Stimulated activated CD8-positive, alpha-beta memory T cell treated with anti-CD3 and anti-CD28 coated beads, Interleukin-2, amount 100 ng/mL, for 1 hour (primary cell): ENCODE measurements at places on chromosomes 6 and 20.

- no peak for DNase-seq
These were observed 82.2 kb upstream of the OPRM1 start for GRCh38 chr6:153956808-153957207.

- peak; percentile 82 for DNase-seq
These were observed 1.7 kb downstream of the ADNP start for GRCh38 chr20:50929299-50930138.

- DNase-seq = no peak
These were observed 74.3 kb downstream of the ARMC2 start for GRCh38 chr6:108922499-108922898.

- DNase-seq = no peak
These were observed 163.5 kb upstream of the MLN start for GRCh38 chr6:33967265-33967767.

DNA sequence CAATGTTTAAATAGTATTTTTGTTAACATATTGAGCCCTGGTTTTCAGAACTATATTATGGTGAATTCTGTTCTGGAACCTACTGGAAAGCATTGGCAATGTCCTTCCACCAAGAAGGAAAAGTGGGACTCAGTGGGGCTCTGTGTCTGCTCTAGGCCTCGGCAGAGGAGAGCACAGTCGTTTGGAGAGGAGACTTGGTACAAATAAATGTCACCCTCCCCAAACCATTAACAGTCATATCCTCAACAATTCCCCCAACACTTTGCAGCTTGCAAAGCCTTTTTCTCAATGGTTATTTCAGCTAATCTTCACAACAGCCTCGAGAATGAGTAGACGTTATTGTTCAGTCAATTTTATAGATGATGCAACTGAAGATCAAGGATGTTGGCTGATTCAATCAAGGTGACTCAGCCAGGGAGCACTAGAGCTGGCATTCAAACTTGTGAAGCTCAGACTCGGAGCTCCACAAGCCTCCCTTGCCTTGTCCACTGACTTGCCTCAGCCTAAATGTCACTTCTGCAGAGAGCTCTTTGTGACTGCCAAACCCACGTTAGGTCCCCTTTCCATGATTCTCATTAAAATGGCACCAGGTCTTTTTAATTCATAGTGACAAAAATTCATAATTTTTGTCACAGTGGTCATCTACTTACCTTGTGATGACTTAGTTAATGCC lies 60.6 kb downstream of the TOX2 start:
- DNase-seq = no peak

GRCh38 chr20:58667975-58668374 lies 16.9 kb downstream of the STX16 start:
- DNase-seq = no peak

DNA sequence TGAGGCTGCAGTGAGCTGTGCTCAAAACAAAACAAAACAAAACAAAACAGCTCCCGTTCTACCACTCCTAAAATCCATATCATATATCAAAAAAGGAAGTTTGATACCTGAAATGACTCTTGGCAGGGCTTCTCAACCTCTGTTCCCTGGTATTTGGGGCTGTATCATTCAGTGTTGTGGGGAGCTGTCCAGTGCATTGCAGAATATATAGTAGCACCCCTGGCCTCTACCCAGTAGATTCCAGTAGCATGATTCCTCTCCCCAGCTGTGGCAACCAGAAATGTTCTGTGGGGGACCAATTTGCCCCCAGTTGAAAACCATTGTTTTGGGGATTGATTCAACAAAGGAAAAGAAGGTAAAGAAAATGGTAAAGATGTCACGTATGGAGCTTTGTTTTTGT lies 238.9 kb downstream of the PRL start:
- DNase-seq = no peak

DNA sequence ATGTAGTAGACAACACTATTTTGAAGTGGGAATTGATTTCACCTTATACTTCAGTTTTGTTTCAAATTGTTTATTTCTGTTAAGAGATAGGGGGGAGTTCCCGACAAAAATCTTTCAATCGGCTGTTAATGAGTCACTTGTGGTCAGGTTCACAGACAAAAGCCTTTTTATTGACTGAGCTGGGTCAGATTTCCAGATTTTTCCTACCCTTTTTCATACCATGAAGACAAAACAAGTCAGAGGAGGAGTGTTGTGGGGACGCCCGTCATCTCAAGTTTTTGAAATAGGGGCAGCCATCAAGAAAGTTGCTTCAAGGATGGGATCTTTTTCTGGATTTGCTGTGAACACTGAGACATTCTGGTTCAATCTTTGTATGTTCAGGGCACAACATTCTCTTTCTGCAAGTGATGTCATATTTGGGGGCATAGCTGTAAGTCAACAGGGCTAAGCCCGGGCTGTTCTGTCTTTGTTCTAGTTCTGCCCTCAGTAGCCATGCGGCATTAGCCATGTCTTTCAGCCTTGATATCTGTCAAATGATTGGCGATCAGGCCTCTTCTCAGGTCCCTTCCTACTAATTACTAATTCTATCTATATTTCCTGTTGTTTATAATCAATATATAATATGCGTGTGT lies 496.0 kb upstream of the MARCKS start:
- DNase-seq = no peak

DNA sequence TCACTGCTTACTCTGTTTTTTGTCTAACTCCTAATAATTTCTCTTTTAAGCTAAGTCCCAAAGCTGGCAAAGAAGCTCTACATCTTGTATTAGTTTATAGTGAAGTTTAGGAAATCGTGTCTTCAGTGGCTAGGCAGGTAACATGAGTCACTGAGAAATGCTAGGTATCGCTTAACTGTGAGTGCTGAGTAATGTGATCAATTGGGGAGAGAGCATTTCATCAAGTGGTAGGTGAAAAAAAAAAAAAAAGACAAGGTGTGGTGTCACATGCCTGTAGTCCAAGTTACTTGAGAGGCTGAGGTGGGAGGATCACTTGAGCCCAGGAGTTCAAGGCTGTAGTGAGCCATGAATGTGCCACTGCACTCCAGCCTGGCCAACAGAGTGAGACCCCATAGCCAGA lies 125.3 kb downstream of the FAM83B start:
- no peak for DNase-seq

DNA sequence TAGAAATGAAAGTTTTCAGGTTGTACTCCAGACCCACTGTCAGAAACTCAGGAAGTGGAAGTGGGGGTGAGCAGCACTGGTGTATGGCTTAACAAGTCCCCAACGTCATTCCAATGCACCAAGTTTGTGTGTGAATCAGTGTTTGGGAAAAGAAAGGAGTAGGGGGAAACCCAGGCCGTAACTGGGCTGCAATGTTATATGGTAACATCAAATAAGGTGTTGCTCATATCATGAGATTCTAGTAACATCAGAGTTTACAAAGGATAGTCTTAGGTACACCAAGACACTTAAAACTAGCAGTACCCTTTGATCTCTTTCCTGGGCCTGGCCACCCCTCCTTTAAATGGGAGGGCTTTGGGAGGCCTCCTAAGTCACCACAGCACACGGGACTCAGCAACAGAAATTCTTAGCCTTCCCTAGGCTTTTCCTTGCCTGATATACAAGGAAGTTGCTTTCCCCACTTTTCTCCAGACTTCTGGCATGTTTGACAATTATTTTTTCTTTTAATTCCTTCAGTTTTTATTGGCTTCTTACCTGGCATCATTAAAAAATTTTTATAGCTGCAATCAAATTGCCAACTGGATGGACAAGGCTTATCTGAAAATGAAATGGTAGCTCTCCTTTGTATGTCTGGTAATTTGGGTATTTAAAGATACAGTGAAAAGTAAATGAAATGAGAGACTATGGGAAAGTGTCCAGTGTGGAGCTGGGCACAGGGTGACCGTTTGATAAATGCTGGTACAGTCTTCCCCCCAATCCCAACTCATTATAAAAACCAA lies 15.1 kb downstream of the E2F3 start:
- no peak for DNase-seq

DNA sequence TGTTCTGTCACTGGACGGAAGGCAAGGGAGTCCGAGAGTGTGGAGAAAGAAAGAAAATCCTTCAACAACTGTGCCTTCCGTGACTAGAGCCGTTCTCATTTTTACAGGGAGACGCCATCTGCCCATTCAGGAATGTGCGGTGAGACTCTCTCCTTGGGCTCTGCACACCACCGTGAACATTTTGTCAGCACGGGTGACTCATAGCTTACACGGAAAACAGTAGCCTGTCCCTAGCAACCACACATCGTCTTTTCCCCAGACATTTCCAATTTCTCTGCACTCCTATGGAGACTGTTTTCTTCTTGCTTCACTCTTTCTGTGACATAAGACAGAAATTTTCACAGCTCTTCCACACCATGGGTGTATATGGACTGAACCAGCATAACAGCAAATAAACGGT lies 55.1 kb downstream of the TBXT start:
- no peak for DNase-seq

DNA sequence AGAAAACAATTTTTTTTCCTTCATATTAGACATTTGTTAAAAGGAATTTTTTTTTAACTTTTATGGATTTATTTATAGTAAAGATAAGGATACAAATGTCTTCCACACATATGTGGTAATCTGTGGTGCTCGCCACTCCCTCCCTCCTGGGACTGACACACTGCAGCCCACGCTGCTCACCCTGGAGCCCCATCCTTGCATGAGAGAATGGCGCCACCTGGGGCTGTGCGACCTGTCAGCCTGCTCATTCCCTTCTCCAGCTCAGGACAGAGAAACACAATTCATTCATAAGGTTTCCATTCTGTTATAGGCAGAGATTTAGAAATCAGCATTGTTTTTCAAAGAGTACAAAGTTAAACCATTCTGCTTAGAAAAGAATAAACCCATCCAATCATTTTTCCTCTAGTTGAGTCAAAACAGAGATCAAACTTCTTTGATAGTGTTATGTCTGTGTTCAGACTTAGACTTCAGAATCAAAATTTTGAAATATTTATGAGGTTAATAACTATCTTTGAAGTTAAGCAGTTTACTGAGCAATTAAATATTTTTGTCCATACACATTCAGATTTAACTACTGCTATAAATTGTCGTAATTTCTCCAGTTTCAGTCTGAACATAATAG lies 42.8 kb upstream of the DYNLRB1 start:
- DNase-seq = no peak

- DNase-seq = no peak
These were observed 9.9 kb downstream of the HAO1 start for GRCh38 chr20:7930343-7930742.

GRCh38 chr6:166691199-166691598 lies 64.1 kb upstream of the RPS6KA2 start:
- no peak for DNase-seq

GRCh38 chr6:506508-506907 lies 115.0 kb downstream of the IRF4 start:
- DNase-seq = no peak

- DNase-seq = no peak
These were observed 35.5 kb upstream of the ME1 start for GRCh38 chr6:83466328-83466727.

DNA sequence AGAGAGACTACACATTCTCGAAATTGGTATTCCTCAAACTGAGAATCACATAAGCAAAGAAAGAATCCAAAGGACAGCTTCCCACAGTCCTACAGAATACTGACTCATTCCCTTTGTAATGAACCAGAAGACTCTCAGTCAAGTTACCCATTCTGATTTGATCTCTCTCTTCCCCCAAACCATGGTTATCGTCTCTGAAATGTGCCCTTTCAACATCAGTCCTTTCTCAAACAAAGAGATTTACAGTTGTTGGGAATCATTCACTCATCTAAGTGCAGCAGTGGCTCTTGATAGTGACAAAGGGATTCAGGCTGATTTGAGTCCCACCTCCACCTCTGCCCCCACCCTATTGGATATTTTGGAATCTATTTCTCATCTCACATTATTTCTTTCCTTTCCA lies 15.0 kb upstream of the RSPO3 start:
- no peak for DNase-seq

- no peak for DNase-seq
These were observed 1.1 kb upstream of the RIN2 start for GRCh38 chr20:19756761-19757486.

GRCh38 chr20:32980131-32980941 lies 23.9 kb downstream of the SUN5 start:
- no peak for DNase-seq

DNA sequence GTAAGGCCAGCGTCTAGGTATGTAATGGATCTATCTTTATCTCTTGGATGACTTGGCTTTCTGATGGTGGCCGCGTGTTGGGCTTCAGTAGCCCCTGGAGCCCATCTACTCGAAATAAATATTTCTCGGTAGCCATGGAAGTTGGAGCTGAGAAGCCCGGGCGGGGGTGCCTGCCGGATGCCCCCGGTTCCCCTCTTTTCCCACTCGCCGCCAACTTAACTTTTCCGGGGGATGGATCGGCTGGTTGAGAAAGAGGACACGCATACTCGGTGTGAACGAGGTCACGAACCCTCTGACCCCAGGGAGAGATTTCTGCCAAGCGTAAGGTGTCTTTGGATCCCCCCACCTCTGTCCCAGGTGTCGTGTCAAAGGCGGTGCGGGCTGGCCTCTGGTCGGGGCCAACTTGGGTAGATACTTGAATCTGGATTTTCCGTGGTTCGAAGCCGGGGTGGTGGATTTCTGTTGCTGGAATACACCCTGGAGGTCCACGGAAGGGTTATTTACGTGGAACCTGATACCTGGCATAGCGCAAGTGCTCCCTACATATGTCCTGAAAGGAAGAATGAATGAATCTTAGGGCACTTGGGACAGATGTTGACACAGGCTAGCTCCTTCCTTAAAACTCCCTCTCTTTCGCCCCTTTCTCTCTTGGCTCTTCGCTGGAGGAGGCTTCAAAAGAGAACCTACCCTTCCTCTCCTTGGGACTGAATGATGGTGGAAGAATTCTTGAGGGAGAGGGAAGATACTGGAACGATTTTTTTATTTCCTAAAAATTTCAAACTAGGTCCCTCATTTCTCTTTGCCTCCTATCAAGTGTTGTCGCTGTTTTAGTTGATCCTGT lies 996 bp downstream of the DOK5 start:
- no peak for DNase-seq

DNA sequence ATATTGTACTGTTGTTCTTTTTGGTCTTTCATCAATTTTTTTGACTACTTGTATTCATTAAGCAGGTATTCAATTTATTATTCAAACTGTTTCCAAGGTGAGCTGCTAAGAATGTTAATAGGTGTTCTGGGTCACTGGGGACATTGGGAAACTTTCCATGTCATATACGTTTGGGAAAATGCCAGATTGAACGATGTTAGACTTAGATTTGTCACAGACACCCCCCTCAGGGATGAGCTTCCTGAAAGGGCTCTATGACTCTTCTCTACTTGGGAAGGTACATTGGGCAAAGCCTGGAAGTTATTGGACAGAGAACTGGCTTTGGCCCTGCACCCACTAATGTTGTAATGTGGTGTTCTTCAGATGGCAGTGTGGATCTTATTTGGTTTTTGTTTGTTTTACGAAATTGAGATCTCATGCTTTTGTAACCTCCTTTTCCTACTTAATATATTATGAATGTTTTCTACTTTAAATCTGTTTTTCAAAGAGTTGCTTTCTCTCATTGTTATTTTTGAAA lies 42.1 kb downstream of the PLCB4 start:
- DNase-seq = no peak

GRCh38 chr6:38525888-38526287 lies 113.8 kb downstream of the BTBD9 start:
- no peak for DNase-seq

- no peak for DNase-seq
These were observed 425.1 kb upstream of the JAG1 start for GRCh38 chr20:11098888-11099287.
